Activated CD8-positive, alpha-beta T cell treated with anti-CD3 and anti-CD28 coated beads, Interleukin-2, amount 10 ng/mL, durations not matched to agents 7 days and 5 days (primary cell): ENCODE measurements at places on chromosomes 1 and 21.

DNA sequence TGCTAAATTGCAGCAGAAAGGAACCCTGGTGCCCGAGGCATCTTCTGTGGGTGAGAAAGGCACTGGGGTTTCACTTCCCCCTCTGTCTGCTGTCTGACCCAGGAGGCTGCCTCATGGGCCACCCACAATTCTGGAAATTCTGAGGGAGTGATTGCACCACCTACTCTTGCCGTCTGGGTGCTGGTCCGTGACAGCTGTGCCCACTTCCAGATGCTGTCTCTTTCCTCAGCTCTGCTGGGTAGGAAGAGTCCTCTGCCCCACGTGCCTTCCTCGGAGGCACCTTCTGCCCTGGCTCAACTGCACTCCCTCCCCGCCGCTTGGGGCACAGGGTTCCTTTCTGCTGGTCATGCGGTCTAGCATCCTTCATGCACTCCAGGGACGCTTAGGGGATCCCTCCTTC is 96.3 kb downstream of the ARHGEF10L start:
- no peak for DNase-seq

DNA sequence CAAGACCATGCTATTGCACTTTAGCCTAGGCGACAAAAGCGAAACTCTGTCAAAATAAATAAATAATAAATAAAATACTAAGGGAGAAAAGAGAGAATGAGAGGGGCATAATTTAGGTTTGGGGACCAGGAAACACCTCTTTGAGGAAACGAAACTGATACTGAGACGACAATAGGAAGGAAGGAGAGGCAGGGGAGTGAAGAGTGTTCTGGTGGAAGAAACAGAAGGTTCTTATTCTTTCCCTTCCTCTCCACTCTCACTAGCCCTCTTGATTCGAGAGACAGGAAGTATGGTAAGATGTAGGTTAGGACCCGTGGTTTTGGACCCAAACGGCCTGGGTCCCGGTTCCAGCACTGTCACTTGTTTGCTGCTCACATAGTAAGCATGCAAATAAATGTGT is 1.6 kb upstream of the NKAIN1 start:
- DNase-seq = peak; percentile 25

DNA sequence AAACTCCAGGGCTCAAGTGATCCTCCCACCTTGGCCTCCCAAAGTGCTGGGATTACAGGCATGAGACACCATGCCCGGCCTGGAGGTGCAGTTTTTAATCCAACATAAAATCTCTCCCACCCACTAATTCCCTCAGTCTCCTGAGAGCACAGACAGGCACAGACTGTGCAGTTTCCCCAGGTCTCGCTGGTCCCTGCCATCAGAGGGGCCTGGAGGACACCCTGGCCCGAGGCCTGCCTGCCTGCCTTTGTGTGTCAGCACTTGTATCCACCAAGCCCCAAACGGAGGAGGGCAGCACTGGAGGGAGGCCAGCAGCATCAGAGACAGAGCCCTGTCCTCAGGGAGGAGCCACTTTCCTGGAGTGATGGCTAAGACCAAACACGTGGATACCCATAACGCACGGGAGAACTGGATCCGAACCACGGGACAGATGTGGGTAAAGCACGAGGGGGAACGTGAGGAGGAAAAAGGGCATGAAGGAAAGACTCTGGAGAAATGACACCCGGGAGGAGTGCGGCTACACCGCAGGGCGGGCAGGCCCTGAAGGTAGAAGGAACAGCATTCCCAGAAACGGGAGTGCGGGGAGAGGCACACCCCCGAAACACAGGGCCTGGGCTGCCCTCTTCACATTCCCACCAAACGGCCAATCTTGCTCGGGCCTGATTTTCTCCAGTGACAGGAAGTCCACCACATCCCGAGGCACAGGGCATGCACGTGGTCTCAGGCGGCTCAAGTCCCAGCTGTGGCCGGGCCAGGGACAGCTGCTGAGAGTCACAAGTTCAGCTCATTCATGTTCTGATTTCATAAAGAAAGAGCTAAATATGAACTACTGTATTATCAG is 29.7 kb downstream of the NPHP4 start:
- DNase-seq = no peak

GRCh38 chr1:28099050-28099769 is 10.8 kb upstream of the EYA3 start:
- DNase-seq = no peak

DNA sequence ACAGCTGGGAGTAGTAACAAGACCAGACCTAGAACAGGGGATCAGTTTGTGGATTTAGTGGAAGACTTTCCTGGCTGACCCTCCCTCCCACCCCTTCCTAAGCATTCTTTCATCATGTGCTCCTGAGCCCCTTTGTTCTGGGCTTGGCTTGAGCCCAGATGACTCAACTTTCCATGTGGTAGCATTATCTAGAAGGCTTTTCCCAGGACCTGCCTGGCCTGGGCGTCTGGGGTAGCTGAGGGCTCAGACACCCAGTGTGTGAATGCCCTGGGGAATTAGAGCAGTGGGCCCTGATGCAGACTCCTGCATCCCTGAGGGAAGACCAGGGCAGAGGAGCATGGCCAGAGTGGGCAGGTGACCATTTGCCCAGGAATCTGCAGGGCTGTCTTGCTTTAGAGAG is 44.1 kb upstream of the TSPAN2 start:
- DNase-seq = no peak

GRCh38 chr1:237737938-237738610 is 152.6 kb downstream of the ZP4 start:
- no peak for DNase-seq

- DNase-seq = peak; percentile 75
Observed at GRCh38 chr21:36859744-36860501, 106.5 kb downstream of the HLCS start.

- DNase-seq = no peak
Observed at GRCh38 chr1:232728507-232729263, 76.5 kb upstream of the MAP10 start.
